ENCODE measurements at places on chromosomes 1 and 21.

- no peak for DNase-seq
Observed at GRCh38 chr1:11789126-11790067, 16.4 kb downstream of the MTHFR start.

GRCh38 chr1:207815913-207816291, 64.0 kb downstream of the CD46 start:
- DNase-seq = no peak

DNA sequence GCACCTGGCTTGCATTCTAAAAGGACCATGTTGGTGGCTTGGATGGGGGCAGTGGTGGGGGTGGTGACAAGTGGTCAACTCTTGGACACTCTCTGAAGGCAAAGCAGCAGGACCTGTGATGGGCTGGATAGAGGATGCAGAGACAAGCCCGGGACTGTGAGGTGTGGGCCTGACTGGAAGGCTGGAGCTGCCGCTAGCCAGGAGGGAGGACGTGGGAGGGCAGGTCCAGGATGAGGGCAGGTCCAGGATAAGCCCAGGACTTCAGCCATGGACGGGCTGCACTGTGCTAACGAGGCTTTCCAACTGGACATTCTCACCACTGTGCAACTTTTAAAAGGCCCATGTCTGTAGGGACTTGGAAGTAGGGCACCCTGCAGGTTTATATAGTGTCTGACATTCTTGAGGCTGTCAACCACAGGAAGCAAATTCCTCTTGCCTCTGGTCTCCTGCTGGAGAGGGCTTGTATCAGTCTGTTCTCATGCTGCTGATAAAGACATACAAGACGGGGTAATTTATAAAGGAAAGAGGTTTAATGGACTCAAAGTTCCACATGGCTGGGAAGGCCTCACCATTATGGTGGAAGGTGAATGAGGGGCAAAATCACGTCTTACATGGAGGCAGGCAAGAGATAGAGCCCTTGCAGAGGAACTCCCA, 8.3 kb upstream of the C1orf167 start:
- DNase-seq = no peak

GRCh38 chr1:209989525-209989924, 51.5 kb downstream of the SYT14 start:
- DNase-seq = no peak

- no peak for DNase-seq
Observed at GRCh38 chr1:36855699-36856494, 178.4 kb downstream of the GRIK3 start.

GRCh38 chr1:229941831-229942230, 125.2 kb upstream of the GALNT2 start:
- no peak for DNase-seq

DNA sequence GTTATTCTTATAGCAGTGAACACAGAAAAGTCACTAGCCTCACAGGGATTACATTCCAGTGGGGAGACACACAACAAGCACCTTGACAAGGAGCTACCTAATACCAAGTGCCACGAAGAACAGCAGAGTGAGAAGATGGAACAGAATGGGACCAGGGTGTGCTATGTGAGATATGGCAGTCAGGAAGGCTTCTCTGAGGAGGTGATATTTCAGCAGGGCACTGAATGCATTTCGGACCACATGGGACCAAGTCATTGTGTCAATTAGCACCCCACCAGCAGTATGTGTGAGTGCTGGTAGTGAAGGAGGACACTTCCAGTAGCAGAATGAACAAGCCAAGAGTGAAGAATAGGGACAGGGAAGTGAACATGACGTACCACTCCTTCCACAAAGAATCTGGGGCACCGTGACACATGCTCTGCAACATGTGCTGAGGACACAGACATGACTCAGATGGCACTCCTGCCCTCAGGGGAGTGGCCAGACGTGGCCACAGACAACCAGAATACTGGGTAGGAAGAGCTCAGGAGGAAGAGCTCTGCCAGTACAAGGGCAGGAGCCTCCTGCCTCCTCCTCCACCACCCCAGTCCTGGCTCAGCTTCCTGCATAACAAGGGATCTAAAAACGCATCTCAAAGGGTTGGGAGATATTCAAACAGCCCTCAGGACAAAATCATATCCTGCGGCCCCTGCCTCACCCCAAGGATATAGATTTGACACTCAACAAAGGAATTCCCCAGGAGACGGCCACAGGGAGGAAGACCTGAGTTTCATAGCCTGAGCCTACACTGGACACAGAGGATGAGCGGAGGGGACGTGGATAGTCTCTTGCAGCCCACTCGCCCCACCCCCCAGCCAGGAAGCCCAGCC, 102.5 kb downstream of the TRABD2B start:
- no peak for DNase-seq

DNA sequence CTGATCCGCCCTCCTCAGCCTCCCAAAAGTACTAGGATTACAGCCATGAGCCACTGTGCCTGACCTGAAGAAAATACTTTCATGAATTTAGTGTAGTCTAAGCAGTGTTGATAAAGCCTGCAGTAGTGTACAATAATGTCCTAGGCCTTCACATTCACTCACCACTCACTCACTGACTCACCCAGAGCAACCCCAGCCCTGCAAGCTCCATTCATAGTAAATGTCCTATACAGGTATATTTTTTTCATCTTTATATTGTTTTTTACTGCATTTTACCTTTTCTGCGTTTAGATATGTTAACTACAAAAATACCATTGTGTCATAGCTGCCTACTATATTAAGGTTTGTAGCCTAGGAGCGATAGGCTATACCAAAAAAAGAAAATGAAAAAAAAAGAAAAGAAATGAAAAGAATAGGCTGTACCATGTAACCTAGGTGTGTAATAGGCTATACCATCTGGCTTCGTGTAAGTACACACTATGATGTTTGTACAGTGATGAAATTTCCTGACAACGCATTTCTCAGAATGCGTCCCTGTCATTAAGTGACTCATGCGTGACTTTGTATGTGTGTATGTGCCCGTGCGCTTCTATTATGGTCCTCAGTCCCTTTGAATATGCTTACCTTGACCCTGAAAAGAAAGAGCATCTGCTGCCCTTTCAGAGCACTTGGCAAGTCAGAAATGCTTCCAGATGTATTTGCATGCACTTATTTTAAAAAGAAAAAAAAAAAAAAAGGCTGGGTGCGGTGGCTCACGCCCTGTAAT, 9.2 kb upstream of the SLAMF8 start:
- no peak for DNase-seq

DNA sequence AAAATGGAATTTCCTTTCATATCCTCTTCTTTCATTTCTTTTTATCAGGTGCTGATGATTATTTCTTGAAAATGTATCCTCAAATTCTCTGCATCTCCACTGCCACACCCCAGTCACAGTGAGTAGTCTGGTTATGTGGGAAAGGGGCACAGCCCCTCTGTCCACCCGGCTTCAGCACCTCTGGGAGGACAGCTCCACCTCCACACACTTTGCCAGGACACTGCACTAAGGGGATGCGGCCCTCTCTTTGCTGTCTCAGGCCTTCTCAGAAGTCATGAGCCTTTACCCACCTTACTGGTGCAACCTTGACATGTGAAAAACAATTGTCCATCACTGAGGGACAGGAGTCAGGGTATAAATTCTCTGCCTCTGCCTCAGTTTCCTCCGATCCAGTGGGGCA, 433.1 kb downstream of the PCP4 start:
- no peak for DNase-seq

DNA sequence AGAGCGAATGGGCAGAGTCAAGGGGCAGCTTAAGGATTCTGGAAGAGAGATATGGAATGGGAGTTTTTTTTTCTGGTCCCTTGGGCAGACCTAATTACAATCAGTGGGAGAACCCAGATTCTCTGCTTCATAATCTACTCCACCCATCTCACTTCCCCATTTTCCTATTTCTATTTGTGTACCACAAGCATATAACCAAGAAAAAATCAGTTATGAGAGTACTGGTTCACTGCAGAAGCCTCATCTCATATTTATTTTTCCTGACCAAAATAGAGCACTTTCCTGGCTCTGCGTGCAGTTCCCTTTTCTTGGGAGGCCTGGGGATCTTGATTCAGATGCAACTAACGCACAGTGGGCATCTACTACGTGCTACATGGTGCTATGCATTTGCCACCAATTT, 82.2 kb upstream of the SLFNL1 start:
- DNase-seq = no peak

DNA sequence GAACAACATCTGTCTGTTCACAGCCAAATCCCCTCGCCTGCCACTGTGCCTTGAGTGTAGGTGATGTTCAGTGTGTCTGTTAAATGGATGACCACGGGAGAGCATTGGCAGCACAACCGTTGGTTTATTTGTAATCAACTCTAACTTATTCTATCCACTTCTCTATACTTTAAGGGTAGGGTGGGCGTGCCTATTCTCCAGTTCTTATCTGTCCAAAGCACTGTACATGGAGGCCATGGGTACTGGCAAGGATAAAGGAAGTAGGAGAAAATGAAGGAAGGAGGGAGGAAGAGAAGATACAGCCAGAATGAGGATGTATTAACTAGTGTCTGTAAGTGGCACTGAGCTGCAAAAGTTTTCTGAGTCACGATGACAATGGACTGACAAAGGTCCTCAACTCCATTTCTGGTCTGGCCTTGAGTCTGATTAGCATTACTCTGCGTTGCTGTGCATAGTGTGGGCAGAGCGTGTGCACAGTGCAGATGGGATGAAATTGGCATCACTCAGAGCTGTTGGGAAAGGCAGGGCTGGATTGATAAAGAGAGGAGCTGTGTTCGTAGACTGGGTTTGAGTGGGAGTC, 7.1 kb downstream of the RHOU start:
- DNase-seq = no peak

DNA sequence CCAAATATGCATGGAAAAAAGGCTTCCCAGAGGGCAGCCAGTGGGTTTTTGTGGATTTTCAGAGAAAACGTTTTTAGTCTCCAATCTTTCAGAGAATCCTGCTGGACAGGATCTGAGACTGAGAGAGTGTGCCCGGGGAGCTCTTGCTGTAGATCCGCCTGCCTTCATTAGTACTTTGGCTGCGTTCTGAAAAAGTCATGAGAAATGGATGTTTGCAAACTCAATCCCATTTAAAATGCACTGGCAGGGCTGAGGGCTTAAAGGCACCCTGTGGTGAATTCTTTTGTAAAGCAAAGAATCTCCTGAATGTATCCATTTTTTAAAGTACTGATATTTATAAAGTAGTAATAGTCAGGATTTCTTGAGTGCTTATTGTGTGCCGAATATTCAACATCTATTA, 22.2 kb downstream of the FOXD2 start:
- no peak for DNase-seq

DNA sequence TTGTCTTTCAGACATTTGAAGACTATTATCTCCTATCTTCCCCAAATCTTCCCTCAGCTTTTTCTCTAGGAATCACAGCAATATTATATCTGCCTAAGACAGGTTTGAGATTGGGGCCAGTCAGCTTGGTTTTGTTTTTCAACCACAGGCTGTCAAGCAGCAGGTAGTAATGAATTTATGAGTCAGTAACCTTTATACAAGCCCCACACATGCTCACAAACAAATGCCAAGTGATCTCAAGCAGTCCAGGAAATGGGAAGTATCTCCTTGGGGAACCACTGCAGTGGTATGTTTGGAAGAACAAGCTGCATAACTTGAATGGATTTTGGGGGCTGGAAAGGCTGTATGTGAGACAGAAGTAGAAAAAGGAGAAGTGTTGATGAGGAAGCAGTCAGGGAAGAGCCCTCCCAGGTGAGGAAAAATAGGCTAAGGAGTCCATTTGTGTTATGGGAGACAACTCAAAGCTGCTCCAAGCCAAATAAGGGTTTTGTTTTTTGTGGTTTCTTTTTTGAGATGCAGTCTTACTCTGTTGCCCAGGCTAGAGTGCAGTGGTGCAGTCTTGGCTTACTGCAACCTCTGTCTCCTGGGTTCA, 2.1 kb downstream of the DHDDS start:
- no peak for DNase-seq

Data from stimulated activated CD4-positive, alpha-beta T cell treated with anti-CD3 and anti-CD28 coated beads, TNF-alpha, amount 100 ng/mL, for 4 hours (primary cell).